ENCODE measurements at places on chromosomes 16 and 17.

GRCh38 chr16:15843635-15844279 is 13.1 kb downstream of the MYH11 start:
- DNase-seq = no peak

- no peak for DNase-seq
These were observed 32.3 kb downstream of the CLEC16A start for GRCh38 chr16:10976634-10977033.

DNA sequence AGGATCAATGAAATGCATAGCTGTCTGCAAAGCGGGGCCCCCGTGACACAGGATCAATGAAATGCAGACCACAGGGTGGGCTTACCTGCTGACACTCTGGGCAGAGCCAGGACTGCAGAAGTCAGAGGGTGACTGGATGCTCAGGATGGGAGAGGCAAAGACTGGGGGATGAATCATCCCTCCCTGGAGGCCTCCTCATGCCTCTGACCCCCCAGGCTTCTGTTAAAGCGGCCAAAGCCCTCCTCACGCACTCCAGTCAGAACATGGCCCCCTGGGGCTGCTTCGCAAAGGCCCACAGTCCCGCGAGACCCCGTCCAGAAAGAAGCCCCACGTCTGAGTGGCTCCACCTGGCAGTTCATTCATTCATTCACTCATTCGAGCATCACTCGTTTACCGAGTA is 38.4 kb upstream of the FOXF1 start:
- DNase-seq = no peak

GRCh38 chr17:76038050-76038449 is 10.9 kb upstream of the EVPL start:
- DNase-seq = no peak

DNA sequence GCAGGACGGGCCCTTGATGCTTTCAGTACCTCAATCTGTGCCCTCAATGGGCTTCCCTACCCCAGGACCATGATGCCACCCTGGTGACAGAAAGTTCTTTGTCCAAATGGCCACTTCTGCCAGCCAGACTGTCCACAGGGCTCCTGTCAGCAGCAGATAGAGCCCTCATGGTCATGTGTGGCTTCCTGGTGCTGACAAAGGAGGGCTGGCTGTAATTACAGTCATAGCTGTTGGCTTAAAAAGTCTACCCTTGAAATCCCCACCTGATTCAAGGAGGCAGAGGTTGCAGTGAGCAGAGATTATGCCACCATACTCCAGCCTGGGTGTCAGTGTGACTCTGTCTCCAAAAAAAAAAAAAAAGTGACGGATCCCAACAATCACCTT is 3.3 kb downstream of the TRPV2 start:
- DNase-seq = no peak

GRCh38 chr16:56204816-56205215 is 13.5 kb downstream of the GNAO1 start:
- DNase-seq = no peak
